ENCODE measurements at places on chromosomes 1 and 21.

GRCh38 chr1:59298710-59299346 lies 1.9 kb downstream of the FGGY start:
- DNase-seq = no peak

GRCh38 chr1:229582011-229582694 lies 23.6 kb upstream of the ABCB10 start:
- DNase-seq = no peak

- DNase-seq = no peak
Measured at GRCh38 chr1:168499688-168500049, 44.1 kb downstream of the XCL2 start.

DNA sequence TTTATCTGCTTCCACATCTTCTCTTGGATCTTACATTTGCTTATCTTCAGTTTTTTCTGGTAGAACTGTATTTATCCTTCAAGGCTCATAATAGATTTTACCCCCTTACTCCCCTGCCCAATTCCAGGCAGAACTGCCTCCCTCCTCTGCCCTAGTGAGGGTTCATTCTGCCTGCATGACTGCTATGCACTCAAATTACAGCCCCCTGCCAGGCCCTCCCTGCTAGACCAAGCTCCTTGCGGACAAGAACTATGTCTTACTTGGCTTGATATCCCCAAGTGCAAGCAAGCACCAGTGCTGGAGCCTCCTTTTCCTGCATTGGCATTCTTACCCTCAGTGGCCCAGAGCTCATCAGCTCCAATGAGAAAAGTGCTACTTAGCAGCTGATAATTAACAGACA lies 18.1 kb downstream of the MAPKAPK2 start:
- no peak for DNase-seq

GRCh38 chr1:1432951-1433803 lies 2.3 kb upstream of the VWA1 start:
- peak; percentile 51 for DNase-seq

DNA sequence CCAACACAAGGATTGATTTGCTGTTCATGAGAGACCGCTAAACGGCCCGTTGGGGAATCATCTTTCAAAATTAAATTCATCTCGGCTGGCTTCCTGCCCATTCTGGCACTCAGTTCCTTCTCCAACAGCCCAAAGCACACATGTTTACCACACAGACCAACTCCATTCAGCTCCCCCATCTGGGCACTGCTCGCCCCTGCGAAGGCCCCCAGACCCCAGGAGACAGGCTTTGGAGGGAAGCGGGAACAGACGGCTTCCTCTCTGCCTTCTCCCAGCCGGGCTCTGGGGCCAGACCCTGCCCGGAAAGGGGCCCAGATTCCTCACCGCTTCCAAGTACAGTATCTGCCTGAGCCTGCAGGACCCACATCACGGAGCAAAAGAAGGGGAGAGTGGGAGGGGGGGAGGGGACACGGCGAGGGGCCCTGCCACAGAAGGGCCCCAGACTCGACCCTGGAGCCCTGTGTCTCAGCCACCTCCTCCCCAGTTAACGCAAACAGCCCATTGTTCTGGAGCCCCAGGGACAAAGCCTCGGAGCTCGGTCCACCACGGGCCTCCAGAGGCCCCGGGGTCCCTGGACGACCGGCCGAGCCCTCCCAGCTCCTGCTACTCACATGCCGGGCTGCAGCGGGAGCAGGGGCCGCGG lies 660 bp downstream of the MEGF6 start:
- peak; percentile 80 for DNase-seq

- DNase-seq = no peak
Measured at GRCh38 chr1:197510691-197511378, 242.8 kb downstream of the CRB1 start.

GRCh38 chr1:66617362-66618184 lies 83.6 kb downstream of the SGIP1 start:
- no peak for DNase-seq

DNA sequence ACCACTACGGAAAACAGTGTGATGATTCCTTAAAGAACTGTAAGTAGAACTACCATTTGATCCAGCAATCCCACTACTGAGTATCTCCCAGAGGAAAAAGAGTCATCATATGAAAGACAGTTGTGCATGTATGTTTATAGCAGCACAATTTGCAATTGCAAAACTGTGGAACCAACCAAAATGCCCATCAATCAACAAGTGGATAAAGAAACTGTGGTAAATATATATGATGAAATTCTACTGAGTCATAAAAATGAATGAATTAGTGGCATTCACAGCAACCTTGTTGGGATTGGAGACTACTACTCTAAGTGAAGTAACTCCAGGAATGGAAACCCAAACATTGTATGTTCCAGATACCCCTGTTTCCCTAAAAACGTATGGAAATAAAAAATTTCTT lies 337.0 kb upstream of the PTBP2 start:
- DNase-seq = no peak

DNA sequence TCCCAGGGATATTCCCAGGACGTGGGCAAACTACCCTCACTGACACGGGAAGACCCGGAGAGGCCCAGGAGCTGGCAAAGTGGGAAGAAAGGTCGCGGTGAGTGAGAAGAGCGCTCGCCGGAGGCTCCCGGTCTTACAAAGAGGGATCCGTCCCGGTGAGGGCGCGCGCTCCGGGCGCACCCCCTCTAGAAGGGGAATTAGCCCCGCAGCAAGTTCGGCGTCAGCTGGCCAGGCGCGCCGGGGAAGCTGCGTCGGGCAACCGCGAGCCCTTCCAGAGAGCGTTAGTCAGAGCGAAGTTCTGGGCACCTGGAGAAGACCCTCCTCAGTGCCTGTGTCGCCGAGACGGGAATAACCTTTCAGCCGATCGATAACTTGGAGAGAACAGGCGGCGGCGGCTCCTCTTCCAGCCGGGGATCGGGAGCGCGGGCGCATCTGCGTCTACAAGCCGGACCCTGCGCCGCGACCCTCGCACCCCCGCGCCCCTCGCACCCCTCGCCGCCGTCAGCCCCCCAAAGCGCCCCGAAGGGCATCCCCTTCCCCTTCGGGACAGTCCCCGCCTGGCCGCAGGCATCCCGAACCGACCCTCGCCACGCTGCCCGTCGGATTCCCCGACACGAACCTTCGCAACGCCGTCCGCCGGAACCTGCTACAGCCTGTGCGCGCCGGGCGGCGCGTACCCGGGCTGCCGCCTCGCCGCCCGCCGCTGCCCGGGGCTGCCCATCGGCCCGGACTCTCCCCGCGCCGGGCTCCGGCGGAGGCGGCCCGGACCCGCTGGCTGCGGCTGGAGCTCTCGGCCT lies 485 bp downstream of the SIPA1L2 start:
- DNase-seq = no peak

DNA sequence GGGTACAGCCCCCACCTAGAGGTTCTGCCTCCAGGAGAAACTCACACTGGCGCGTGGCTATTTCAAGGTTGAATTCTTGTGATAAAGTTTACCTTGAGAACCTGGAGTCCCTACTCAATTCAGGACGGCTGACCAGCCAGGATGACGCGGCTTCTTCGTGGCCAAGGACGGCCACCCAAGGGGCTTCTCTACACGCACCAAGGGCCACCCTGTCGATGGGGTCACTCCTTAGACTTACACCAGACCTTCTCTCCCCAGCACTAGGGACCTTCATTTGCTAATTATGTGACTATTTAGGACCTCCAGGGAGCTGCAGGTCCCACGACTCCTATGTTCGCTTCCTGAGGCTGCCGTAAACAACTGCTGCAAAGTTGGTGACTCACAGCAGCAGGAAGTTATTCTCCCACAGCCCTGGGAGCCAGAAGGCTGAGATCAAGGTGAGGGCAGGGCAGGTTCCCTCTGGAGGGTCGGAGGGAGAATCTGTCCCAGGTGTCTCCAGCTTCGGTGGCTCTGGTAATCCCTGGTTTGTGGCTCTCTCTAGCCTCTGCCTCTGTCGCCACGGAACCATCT lies 135.9 kb downstream of the NPHP4 start:
- no peak for DNase-seq

- peak; percentile 91 for DNase-seq
Measured at GRCh38 chr1:49060766-49061165, 284.1 kb upstream of the BEND5 start.

DNA sequence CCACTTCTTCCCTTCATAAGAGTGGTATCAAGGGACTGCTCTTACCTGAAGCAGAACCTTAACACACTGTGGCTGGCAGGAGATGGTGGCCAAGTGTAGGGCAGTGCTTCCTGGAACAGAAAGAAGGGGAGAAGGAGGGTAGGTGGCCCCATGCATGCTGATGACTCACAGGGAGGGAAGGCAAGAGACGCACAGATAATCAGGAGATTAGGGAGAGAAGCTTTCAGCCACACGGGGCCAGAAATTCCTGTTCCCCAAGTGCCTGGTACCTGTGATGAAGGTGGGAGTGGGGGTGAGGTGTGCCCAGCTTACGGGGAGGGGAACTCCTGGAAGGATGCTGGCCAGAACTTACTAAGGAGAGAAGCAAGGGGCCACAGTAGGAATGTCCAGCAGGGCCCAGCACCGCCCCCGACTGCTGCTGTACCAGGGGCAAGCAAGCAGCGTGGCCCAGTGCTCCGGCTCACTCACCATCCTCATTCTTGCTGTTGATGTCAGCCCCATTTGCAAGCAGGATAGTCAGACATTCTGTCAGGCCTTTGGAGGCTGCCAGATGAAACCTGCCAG lies 7.7 kb downstream of the ANKRD35 start:
- no peak for DNase-seq

DNA sequence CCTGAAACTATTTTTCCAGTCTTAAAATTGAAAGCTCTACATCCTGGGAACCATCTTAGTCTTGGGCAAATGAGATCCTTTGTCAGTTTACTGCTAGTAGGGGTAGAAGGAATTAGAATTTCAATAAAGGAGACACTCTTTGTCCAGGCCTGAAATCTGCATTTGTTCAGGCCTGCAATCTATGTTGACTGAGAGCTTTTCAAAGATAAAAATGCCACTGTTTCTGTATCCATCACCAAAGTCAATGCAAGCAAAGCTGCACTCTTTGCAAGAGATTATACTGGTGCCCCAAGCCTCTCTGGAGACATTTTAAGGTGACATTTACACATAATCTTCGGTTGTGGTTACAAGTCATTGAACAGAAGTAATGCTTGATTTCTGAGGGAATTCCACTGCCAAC lies 135.7 kb downstream of the CTH start:
- DNase-seq = no peak

DNA sequence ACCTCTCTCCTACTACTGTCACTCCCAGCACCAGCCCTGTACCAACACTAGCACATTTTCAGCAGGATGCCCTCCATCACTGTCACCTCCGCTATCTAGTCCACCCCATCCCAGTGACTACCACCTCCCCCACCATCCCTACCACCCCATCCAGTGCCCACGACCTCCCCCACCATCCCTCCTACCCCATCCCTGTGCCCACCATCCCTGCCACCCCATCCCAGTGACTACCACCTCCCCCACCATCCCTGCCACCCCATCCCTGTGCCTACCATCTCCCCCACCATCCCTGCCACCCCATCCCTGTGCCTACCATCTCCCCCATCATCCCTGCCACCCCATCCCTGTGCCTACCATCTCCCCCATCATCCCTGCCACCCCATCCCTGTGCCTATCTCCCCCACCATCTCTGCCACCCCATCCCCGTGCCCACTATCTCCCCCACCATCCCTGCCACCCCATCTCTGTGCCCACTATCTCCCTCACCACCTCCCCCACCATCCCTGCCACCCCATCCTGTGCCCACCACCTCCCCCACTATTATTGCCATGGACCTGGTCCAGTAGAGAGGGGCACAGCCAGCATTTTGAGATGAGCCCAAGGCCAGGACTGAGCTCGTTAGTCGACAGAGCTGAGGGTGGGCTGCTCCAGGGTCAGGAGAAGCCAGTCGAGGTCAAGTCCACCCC lies 45.7 kb downstream of the DISP3 start:
- no peak for DNase-seq

DNA sequence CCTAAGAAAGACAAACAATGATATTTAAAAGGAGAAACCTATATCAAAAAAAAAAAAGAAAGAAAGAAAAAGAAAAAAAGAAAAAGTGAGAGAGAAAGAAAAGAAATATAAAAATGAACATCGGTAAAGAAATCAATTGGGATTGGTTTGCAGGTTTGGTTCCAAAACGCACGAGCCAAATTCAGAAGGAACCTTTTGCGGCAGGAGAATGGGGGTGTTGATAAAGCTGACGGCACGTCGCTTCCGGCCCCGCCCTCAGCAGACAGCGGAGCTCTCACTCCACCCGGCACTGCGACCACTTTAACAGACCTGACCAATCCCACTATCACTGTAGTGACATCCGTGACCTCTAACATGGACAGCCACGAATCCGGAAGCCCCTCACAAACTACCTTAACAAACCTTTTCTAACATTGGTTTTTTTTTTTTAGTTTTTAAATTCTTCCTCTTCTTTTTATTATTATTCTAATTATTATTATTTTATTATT lies 11.7 kb downstream of the LHX9 start:
- no peak for DNase-seq

- no peak for DNase-seq
Measured at GRCh38 chr1:51661081-51661518, 44.2 kb downstream of the OSBPL9 start.

DNA sequence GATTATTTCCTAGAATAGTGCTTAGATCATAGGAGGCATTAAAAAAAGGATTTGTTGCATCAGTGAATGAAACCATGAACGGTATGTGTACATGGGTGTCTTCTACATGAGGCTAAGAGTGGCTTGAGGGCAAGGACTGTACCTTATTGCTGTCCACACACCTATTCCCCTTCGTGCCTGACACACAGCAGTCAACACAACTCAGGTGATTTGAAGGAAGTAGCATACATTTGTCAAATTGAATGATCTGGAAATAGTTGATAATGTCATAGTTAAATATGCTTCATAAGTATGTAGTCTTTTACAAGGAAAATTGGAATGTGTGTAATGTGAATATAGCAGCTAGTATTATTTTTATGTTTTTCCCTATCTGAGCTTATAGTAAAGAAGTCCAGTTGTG lies 189.0 kb upstream of the DAB1 start:
- DNase-seq = no peak

DNA sequence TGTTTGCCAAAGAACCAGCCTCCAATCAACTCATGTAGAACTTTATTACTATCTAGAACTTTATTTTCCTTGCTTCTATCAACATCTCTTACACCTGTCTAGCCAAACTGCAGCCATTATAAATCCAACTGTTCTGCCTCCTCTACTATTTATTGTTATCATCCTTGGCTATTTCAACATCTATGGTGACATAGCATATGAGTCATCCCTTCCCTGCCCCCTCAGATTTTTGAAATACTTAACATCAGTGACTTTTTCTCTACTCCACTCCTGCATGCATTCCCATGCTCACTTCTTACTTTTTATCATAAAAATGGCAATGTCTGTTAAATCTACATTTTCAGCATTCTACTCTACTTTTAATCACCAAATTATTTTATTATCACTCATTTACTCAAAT lies 544.9 kb upstream of the NEGR1 start:
- no peak for DNase-seq

DNA sequence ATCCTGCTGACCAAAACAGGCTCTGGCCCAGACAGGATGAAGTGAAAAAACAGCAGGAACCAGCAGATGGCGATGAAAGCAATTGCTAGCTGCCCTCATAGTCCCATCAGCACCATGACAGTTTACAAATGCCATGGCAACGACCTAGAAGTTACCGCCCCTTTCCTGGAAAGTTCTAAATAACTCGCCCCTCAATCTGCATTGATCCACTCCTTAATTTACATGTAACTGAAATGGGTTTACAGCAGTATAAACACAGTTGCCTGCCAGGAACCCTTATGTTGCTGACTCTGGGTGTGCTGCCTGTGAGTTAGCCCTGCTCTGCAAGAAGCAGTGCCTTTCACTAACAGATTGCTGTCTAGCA lies 65.5 kb upstream of the CR1L start:
- peak; percentile 27 for DNase-seq

GRCh38 chr21:25427828-25428227 lies 179.5 kb downstream of the MRPL39 start:
- no peak for DNase-seq

Data from NCI-H446 (cell line).